ENCODE measurements at places on chromosomes 4 and X.

GRCh38 chrX:3442691-3443090, 96.2 kb upstream of the MXRA5 start:
- no peak for DNase-seq

GRCh38 chr4:24880186-24880585, 32.7 kb downstream of the CCDC149 start:
- no peak for DNase-seq

GRCh38 chrX:39936886-39937770, 160.6 kb downstream of the BCOR start:
- no peak for DNase-seq

DNA sequence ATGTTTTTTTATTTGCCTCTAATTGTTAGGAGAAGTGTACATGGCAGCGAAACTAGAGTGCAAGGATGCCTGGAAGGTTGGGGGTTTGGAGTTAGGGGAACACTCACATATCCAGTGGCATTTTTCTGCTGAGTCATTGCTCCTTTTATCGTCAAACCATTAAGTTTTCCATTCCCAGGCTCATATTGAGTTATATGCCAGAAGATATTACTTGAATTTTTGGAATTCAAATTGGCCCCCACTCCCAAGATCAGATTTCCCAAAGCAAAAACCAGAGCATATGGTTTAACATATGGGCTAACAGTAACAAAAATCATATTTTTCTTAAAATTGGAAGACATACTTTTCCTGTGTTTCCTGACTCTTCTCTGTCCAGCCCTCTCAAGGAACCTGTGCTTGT, 152.7 kb downstream of the FSTL5 start:
- DNase-seq = no peak

- no peak for DNase-seq
These were observed 148.1 kb downstream of the TRIML1 start for GRCh38 chr4:188287169-188287894.

DNA sequence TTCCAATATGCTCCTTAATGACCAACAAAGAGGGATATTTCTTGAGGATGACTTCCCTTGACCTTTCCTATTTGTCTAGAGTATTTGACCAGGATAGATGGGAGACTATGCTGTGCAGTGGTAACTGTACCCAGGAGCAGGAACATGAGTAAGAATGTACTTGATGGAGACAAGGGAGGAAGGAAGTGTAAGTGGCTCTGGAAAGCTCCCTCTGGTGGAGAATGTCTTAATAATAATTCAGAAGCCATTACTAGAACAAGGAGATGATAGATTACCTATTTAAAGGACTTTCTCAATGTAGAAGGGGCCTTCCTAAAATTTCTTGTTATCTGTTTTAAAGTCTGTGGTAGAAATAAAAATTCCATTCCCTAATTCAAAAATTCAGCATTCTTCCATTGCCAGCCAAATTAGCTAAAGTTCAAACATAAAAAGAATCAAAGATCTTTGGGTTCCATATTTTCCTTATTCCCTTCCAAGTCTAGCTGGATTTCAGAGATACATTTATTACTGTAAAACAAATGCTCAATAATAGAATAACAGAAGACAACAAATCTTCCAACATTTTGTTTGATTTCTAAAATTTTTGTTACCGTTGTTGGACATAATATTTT, 83.8 kb downstream of the GRID2 start:
- peak; percentile 57 for DNase-seq

- DNase-seq = no peak
These were observed 24.4 kb downstream of the HELQ start for GRCh38 chr4:83431200-83431599.

DNA sequence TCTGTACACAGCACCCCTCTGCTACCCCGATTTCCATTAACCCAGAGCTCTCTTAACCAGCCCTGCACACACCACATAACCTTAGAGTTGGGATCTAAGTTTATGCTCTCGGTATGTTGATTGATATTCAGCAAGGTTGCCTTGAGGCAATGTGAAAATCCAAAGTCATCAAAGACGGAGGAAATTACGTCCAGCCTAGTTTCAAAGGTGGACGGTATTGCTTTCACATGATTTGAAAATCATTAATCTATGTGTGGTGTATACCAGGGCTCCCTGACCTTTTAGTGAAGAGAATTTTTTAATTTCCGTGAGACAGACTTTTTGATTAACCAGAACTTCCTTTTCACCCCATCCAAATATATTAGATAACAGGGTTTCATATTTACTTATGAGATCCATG, 272.5 kb upstream of the LCORL start:
- no peak for DNase-seq

GRCh38 chrX:83077606-83078005, 430.5 kb upstream of the POU3F4 start:
- no peak for DNase-seq

DNA sequence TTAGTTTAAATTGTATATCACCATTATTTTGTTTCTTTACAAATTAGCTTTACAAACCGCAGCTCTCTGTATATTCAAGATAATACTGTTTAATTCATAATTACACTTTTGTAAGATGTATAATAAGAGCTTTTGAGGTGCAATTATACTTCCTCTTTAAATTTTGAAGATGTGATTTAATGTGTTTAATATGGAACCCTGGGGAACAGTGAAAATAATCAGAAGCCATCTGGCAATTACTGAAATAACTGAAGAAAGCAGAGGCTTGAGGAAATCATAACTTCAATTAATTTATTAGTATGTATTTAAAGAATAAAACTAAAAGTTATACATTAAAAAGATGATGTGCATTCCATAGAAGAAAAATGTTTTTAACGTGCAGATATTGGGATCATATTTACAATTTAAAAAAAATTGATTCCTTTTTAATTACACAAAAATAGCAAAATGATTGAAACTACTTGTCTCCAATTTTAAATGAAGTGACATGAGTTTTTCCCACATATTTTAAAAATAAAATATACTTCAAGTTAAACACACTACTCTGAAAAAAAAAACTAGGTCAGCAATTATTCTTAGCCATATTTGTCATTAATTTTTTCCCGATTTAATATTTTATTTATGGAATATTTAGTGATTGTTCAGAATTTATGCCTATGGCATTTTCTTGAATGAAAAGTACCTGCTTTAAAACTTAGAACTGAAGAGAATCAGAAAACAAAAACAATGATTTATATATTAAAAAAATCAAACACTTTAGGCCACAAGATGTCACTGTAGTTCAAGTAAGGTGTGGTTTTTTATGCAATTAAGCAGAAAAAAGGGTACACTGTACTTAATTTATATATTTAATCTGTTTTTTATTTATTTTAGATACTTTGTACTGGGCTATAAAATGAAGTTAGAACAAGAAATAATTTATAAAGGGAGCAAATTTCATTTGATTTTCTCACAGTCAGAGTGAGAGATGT, 942.7 kb upstream of the NDST4 start:
- DNase-seq = no peak

DNA sequence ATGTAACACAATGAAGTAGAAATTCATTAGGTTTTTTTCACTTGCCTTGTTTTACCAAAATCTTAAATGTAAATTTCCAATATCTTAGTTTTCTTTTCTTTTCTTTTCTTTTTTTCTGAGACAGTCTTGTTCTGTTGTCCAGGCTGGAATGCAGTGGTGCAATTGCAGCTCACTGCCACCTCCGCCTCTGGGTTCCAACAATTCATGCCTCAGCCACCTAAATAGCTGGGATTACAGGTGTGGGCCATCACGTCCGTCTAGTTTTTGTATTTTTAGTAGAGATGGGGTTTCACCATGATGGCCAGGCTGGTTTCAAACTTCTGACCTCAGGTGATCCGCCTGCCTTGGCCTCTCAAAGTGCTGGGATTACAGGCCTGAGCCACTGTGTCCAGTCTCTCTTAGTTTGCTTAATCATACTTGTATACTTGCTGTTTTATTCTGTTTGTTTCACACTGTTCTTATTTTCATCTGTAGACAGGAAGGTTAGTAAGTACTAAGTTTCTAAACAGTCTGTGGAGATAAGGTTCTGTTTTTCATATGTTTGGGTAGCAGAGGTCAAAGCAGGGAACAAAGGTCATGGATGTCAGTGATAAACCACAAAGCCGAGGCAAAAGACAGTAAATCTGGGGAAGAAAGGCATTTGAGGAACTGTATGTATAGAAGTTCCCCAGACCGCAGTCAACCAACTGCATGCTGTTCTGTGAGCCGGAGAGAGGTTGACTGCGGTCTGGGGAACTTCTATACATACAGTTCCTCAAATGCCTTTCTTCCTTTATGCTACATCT, 129.1 kb downstream of the CBR4 start:
- no peak for DNase-seq

GRCh38 chr4:39792529-39792928, 94.6 kb downstream of the UBE2K start:
- DNase-seq = no peak

GRCh38 chr4:154807042-154807630, 26.1 kb downstream of the RBM46 start:
- no peak for DNase-seq

DNA sequence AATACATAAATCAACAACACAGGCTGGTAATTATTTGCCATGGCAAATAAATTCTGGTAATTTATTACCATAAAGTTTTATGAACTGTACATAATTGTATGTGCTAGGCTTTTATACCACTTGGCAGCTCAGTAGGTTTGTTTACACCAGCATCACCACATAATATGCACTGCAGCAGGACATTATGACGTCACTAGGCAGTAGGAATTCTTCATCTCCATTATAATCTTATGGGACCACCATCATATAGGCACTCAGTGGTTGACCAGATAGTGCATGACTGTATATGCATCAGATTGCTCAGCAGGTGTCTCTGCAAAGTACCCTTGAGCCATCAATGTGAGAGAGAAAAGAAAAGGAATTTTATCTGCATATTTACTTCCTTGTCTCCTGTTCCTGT, 295.4 kb downstream of the CFAP47 start:
- DNase-seq = no peak

- no peak for DNase-seq
These were observed 389.3 kb upstream of the EPHA5 start for GRCh38 chr4:66059556-66059955.

DNA sequence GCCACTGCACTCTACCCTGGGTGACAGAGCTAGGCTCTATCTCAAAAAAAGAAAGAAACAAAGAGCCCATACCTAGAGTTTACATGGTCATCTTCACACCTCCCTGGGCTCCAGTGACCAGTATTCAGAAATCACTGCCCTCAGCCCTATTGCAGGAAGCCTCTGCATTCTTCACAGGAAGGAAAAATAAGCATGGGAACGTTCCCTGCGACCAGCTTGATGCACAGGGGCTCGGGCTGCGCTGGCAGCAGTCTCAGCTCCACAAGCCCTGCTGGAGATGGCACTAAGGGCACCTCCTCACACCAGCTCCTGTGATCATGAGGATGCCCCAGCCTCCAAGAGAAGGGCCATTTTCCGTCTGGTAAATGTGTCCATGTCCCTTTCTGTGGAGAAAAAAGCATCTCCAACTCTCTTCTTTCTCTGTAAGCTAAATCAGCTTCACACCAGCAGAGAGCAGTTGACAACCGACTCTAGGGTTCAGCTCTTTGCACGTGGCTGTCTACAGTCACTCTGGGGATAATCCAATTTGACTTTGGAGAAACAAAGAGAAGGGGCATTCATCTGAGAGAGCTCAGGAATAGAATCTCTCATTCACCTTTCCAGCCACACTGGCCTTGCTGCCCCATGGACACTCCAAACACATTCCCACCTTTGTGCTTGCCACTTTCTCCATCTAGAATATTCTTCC, 33.1 kb downstream of the LDB2 start:
- no peak for DNase-seq

DNA sequence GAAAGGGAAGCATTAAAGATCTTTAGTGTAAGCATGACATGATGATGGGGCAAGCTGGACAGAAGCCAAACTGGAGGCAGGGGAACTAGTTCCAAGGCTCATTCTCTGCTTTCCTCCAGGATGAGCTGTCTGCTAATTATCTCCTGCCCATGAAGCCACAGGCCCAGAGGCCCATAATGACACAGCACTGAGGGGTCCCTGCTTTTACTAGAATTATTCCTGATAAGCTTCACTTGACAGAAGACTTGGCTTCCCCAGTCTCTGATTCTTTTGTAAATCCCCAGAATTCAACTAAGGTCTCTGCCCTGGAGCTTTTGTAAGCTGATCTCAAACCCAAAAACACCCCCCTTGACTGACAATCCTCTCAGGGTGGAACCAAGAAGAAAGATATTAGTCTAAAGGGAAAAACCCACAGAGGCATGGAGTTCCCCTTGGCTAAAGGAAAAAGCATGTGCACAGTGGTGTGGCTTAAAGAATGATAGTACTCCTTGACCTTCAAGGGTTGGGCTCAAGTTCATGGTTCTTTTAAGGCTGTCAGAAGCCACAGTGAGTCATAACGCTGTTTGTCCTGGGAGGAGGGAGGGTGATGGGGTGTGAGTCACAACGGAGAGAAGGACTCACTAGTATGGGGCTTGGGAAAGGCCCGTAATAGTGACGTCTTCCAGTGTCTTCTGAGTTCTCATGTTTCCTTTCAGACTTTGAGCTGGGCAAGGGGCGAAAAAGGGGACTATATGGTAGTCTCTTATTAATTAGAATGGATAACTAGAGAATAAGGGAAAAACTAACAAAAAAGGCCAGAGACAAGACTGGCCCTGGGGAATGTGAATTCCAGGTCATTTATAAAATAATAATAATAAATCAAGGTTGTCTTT, 146.0 kb upstream of the CPEB2 start:
- DNase-seq = no peak

DNA sequence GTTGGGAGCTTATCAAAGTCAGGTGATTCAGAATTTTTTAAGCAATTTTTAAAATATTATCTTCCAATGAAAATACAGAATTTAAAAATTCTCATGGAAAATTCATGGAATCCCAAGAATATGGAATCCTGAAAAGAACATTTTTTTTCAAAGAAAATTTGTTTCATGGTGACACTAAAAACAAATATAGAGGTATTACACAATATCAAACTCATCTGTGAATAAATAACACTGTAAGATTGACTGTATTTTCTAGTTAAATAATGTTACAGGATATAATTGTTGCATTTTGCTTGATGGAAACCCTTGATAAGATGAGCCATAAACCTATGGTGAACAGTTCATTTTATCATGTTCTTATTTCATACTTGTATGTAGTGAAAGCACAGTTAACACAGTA, 11.4 kb downstream of the PRIMPOL start:
- DNase-seq = no peak

GRCh38 chr4:23876418-23877089, 13.3 kb downstream of the PPARGC1A start:
- no peak for DNase-seq

DNA sequence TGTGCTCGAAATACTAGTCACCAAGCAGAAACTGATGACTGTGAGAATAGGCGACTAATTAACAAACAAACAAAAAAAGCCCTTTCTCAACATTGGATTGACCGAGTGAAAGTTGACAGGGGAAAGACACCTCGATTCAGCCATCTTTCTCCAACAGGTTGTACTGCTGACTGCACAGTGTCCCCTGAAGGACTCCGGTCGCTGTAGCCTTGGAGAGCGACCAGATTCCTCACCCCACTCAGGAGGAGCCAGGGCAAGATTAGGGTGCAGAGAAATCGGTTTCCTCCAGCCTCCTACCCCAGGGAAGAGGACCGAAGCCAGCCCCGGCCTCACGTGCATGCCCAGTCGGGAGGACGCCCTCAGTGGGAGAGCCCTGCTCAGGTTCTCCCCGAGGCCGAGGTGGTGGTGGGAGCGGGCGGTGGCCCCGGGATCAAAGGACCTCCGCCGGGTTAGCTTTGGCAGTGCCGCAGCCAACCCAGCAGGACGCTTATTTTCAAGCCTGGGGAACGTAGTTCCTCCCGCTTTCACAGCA, 1.1 kb upstream of the RAP1GDS1 start:
- DNase-seq = peak; percentile 54

- no peak for DNase-seq
These were observed 38.3 kb upstream of the PPP2R3B start for GRCh38 chrX:425056-425455.

GRCh38 chrX:150558424-150558823, 10.0 kb upstream of the MTM1 start:
- no peak for DNase-seq

GRCh38 chrX:41148553-41148952, 63.3 kb downstream of the USP9X start:
- DNase-seq = no peak

All from iPS-NIHi11 (cell line).